ENCODE measurements at places on chromosomes 12 and 14.

DNA sequence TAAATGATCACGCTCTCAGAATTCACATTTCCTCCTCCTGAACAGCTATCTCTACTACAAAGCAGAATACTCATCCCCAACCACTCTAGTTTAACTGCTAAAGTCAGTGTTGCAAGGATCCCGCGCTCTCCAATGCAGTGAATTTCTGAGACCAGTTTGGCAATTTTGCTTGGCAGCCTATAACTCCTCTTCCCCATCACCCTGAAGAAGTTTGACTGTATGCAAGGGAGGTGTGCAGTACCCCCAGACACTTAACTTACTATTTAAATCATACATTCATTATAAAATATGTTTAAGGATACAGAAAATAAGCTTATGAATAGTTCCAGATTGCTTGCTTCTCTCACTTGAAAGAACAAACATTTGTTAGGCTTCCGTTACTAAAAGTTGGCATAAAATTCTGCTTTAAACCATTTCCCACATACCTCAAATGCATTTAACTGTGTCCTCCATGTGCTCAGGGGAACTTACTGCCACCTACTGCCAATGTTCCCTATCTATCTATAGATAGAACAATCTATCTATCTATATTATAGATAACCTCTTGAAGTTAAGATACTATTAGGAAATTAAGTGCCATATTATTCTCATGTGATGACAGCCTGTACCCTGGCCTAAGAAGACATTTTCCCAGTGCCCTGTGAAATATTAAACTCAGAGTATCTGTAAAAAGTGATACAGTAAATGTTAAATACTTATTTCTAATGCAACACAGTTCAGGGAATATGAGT lies 2.4 kb downstream of the LGR5 start:
- DNase-seq = no peak

- DNase-seq = no peak
These were observed 11.5 kb upstream of the CPM start for GRCh38 chr12:68944296-68945076.

- no peak for DNase-seq
These were observed 43.8 kb downstream of the CALM1 start for GRCh38 chr14:90440592-90440991.

DNA sequence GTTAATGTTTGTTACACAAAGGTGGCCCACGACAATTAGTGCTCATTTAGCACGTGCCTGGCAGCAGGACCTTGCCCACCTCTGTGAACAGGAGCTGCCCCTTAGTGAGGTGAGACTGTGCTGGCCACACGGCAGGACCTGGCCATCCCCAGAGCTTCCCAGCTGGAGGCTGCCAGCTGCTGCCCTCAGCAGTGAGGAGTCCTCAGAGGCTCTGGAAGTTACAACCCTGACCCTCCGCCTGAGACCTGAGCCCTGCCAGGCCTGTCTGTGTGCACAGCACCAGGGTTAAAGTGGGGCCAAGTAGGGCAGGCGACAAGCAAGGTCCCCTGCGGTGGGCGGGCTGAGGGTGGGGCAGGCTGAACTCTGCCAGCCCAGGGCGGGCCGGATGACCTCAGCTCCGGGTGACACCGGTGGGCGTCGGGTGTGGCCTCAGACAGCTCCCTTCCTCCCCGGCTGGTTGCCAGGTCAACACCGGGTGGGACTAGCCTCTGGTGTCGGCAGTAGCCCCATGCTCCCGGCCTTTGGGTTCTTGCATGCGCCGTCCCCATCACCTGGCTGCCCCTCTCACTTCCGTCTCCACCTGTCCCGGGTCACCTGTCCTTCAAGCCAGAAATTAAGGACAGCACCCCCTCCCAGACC lies 9.2 kb upstream of the LBHD2 start:
- no peak for DNase-seq

DNA sequence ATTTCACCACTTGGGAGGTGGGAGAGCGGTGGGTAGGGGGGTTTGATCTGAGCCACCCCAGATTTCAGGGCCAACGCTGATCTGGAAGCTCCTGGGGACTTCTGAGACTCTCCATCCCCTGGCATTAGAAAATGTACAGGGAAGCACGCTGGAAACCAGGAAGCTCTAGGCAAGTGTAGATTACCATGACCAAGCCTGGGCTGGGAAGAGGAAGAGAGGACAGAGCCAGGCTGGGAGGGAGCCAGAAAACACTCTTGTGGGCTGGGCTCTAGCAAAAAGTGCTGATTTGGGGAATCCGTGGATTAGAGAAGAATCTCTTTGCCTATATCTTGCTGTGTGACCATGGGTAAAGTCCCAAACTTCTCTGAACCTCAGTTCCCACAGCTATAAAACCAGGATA lies 236.7 kb downstream of the BCL11B start:
- DNase-seq = no peak

- no peak for DNase-seq
These were observed 75.9 kb upstream of the C12orf71 start for GRCh38 chr12:27158297-27158696.

- DNase-seq = no peak
These were observed 55.7 kb downstream of the SSH1 start for GRCh38 chr12:108801736-108802100.

DNA sequence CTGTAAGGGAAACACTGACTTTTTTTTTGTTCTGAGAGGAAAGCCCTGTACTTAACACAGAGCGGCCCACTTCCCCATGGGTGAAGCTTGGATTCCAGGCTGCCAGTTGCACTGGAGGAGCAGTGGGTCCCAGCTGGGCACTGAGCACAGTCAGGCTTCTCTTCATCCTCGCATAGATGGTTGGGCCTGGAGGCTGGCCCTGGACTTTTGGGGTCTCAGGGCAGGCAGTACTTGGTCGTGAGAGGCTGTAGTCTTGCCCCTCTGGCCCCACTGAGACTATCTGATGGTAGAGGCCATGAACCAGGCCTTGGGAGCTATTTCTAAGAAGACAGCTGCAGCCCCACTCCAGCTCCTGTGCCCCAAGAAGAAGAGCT lies 6.2 kb upstream of the LHX5 start:
- DNase-seq = no peak

- no peak for DNase-seq
These were observed 40.5 kb downstream of the SLC2A14 start for GRCh38 chr12:7832059-7832696.

DNA sequence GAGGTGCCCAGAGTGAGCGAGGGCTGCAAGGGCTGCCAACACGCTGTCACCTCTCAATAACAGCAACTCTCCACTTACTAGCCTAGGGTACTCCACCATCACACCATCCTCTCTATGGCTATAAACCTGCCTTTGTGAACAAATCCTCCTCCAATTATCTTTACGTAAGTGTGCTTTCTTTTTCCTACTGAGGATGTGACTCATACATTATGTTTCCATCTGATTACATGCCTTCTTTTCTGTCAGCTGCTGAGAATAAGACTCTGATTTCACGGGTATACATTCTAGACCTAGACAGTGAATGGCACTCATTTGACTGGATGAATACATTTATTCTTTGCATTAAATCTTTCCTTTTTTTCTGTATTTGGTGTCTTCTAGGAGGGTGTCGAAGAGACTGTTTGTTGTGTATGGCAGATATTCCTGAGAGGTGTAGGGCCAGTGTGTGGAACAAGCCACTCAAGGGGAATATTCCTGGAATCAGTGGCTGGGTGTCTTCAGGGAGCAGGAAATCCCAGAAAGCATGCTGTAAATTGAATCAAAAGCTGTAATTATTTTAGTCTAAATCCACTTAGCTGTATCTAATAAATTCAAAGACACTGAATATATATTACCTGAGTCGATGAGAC lies 327.3 kb upstream of the TMTC1 start:
- DNase-seq = no peak

GRCh38 chr14:26765768-26766520 lies 168.1 kb upstream of the NOVA1 start:
- DNase-seq = no peak

DNA sequence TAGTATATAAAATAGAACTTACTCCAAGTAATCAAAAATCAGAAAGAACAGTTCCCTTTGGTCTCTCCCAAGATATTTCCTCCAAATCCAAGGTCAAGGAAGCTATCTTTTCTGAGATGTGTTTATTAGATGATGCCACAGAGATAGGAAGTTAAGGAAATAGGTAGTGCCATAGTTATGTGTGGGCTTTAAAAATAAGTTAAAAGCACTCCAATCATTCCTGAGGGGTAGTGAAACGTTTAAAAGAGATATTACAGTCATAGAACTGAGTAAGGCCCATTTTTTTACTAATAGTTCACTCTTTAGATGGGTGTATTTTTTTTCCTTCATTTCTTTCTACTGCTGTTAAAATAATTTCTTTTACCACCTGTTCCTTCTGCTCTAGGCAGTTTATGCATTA lies 1630.9 kb upstream of the SEL1L start:
- DNase-seq = no peak

DNA sequence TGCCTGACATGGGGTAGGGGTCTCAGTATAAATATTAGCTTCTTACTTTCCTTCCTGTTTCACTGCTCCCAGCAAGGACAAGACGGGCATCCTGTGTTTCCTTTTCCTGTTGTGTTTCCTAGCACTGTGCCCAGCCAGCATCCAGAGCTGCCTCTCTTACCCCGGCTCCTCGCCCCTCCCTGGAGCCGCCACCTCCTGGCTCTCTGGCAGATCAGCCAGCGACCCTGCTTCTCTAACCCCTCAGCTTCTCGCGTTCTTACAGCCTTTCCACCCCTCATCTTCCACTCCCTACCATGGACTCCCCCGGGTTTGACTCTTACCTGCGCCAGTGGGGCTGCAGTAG lies 17.8 kb downstream of the HDAC7 start:
- DNase-seq = no peak

GRCh38 chr12:70247653-70248199 lies 4.5 kb downstream of the CNOT2 start:
- DNase-seq = no peak

- DNase-seq = no peak
These were observed 84.8 kb downstream of the NRXN3 start for GRCh38 chr14:78254911-78255461.

DNA sequence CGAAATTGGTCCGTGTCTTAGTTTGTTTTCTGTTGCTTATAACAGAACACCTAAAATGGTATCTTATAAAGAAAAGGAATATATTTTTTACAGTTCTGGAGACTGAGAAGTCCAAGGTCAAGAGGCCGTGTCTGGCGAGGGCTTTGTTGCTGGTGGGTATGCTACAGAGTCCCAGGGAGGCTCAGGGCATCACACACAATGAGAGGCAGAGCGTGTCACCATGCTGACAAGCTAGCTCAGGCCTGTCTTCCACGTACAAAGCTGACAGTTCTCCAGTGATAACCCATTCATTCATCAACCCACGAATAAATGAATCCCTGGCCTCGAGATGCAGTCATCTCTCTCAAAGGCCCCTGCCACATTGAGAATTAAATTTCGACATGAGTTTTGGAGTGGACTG lies 56.7 kb upstream of the AEBP2 start:
- no peak for DNase-seq

DNA sequence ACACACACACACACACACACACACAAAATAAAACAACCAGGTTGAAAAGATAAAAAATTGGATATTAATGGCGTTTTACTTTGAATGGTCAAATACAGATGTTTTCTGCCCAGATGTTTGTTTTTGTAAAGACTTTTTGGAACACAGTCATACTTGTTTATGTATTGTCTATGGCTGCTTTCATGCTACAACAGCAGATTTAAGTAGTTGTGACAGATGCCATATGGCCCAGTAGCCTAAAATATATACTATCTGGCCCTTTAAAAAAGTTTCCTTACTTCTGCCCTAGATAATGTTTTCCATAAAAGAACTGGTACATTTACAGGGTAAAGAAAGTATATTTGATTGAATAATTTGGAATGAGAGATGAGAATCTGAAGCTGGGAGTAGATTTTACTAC lies 1362.8 kb upstream of the SEL1L start:
- DNase-seq = no peak

Data from activated B cell treated with CpG ODN at 0.5 μM for 24 hours (primary cell).